ENCODE measurements at places on chromosomes 1 and 21. TPM values are rescaled to one million over a fixed set of nuclear protein-coding genes. Genes with fewer than 3 reads are reported as not detected.

PCAT6 gene
- 0.31 TPM for total RNA-seq

GRCh38 chr1:206761159-206761768 is 9.3 kb upstream of the IL19 start:
- no peaks in the 10 kb centered on the region for H3K4me1 ChIP-seq
- H3K36me3 ChIP-seq: no peaks in the 10 kb centered on the region
- no peaks in the 10 kb centered on the region for H3K27me3 ChIP-seq
- no peak overlapping the region for H3K27ac ChIP-seq
- DNase-seq: no peak

GRCh38 chr1:157170677-157171515 is 32.7 kb upstream of the ETV3 start:
- H3K27me3 ChIP-seq: no peaks in the 10 kb centered on the region
- no peak overlapping the region for H3K4me3 ChIP-seq
- H3K4me1 ChIP-seq: no peaks in the 10 kb centered on the region
- DNase-seq: no peak

CGN gene
- total RNA-seq: 40.0 TPM

- H3K27me3 ChIP-seq: no peaks in the 10 kb centered on the region
- H3K27ac ChIP-seq: no peak overlapping the region
- H3K4me1 ChIP-seq: peaks cover 2% of the 10 kb centered on the region
- H3K4me3 ChIP-seq: no peak overlapping the region
- H3K36me3 ChIP-seq: no peaks in the 10 kb centered on the region
Observed at GRCh38 chr1:33606272-33606671, 133.8 kb downstream of the ZSCAN20 start.

DNA sequence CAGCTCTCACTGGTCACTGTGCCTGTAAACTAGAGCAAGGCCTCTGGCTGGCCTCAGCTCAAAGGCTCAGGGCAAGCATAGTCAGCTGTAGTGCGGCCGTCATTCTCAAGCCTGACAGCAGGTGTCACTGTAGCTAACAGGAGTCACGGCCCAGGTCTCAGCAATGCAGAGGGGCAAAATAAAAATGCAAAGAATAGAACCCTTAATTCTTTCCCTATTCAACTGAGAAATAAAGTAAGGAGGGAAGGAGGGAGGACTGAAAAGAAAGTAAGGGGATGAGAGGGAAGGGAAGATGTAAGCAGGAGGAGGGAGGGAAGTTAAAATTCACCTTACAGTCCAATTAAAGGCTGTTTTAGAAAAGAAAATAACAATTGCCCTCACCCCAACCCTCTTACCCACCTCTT is 106.1 kb downstream of the KIAA0319L start:
- no peaks in the 10 kb centered on the region for H3K36me3 ChIP-seq
- no peak overlapping the region for H3K4me3 ChIP-seq
- peaks cover 61% of the 10 kb centered on the region for H3K4me1 ChIP-seq
- DNase-seq: peak; percentile 85
- no peak overlapping the region for H3K27ac ChIP-seq

DNA sequence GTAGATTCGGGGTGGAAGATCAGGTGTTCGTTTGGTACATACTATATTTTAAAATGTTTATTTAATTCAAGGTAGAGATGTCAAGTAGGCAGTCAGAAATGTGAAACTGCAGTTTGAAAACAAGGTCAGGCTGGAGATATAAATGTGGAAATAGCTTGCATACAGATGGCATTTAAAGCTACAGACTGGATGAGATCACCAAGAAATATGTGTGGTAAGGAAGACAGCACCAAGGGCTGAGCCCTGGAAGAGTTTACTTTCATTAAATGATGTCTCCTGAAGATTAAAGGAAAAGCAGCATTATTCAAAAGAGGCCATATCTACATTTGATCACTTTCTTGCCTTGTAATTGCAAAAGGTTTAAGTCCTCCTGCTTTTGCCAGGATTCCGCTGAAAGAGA is 271.3 kb downstream of the PTBP2 start:
- H3K4me3 ChIP-seq: no peak overlapping the region
- no peak overlapping the region for H3K27ac ChIP-seq
- no peaks in the 10 kb centered on the region for H3K4me1 ChIP-seq
- no peaks in the 10 kb centered on the region for H3K36me3 ChIP-seq

RNU1-3 gene
- 687 TPM for total RNA-seq

DNA sequence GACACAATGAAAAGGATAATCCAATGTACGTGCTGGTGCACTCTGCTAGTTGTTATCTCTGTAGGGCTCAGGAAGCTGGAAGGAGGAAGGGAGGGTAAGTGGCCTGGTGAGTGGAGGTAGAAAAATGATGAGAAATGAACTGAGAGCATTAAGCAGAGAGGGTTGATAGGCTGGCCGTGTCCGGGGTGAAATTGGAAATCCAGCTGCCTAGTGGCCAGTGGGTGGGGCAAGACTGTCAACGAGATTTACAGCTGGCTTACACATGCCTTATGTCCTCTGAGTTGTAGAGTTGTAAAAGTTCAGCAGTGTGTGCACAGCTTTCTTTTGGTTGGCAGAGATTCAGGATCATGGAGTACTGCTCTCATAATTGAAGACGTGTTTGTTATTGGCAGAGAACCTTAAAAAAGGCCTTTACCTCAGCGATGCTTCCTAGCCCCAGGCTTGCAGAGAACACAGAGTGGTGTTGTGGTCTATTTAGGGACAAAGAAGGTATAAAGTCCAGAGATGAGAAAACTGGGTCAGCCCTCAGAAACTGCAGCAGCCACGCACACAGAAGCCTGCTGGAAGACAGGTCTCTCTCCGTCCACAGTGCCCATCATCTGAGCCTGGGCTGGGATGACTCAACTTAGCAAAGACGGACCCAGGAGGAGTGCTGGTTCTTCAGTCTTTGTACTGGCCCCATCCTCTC is 132.4 kb downstream of the EDEM3 start:
- H3K4me3 ChIP-seq: no peak overlapping the region
- H3K27ac ChIP-seq: peak overlapping the region; percentile 22
- no peaks in the 10 kb centered on the region for H3K27me3 ChIP-seq
- DNase-seq: peak; percentile 19
- H3K36me3 ChIP-seq: no peaks in the 10 kb centered on the region
- H3K4me1 ChIP-seq: no peaks in the 10 kb centered on the region

GRCh38 chr1:211632808-211633523 is 42.5 kb downstream of the NEK2 start:
- H3K4me1 ChIP-seq: peaks cover 18% of the 10 kb centered on the region
- peak; percentile 76 for DNase-seq
- H3K27me3 ChIP-seq: no peaks in the 10 kb centered on the region
- no peaks in the 10 kb centered on the region for H3K36me3 ChIP-seq
- no peak overlapping the region for H3K4me3 ChIP-seq

- no peaks in the 10 kb centered on the region for H3K27me3 ChIP-seq
- H3K4me1 ChIP-seq: peaks cover 8% of the 10 kb centered on the region
- H3K27ac ChIP-seq: no peak overlapping the region
- H3K4me3 ChIP-seq: peak overlapping the region; percentile 80
- H3K36me3 ChIP-seq: no peaks in the 10 kb centered on the region
Observed at GRCh38 chr1:220878191-220879075, 810 bp upstream of the HLX start.

OPTC gene
- total RNA-seq: not detected

DNA sequence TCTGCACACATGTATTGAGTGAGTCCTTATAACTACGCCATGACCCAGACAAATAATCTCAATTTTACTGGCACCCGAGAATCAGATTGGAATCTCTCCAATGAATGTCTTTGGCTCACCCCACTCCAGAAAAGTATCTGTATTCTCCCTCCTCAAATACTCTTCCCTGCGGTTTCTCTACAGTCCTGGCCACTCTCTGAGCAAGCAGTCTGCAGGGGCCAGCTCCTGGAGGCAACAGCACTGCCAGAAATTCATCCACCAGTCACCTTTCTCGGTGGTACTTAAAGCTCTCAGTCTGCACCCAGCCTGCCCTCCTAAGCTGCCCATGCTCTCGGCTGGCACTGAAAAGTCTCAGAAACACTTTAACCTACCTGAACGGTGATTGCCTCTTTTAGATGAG is 16.1 kb upstream of the LYST start:
- no peaks in the 10 kb centered on the region for H3K27me3 ChIP-seq
- H3K4me1 ChIP-seq: no peaks in the 10 kb centered on the region
- no peak overlapping the region for H3K27ac ChIP-seq

ASTN1 gene
- 0.28 TPM for total RNA-seq

BMP8B gene
- 2.4 TPM for total RNA-seq

DNA sequence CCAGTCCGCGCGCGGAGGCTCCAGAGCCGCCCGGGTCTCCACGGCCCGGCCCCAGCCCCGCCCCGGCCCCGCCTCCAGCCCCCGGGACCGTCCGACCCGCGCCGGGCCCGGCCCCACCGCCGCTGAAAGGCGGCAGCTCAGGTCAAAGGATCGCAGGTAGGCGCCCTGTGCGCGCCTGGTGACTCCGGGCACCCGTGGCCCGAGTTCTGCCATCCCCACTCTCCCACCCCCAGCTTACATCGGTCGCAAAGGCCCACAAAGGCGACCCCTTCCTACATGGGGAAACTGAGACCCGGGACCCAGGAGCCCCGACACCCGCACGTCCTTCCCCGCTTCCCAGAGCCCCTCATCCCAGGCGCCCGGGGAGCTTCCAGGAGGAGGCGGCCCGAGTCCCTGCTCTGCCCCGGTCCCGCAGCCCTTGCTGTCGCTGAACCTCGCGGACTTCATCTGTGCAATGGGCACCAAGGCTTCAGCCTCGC is at the start of gene TMEM200B:
Gene TMEM200B (minus strand): TSS at position 17 of the 479 bp plus-strand sequence. CDS start 2,075 bp downstream, outside the sequence.
- no peak for DNase-seq
- peaks cover 8% of the 10 kb centered on the region for H3K27me3 ChIP-seq
- H3K4me3 ChIP-seq: peak within 1 kb of the TSS; percentile 54
- no peaks in the 10 kb centered on the region for H3K36me3 ChIP-seq
- peak within 1 kb of the TSS; percentile 59 for H3K27ac ChIP-seq
- peaks cover 7% of the 10 kb centered on the region for H3K4me1 ChIP-seq

GRCh38 chr1:210478820-210479219 is 150.1 kb downstream of the HHAT start:
- no peaks in the 10 kb centered on the region for H3K36me3 ChIP-seq
- H3K27me3 ChIP-seq: no peaks in the 10 kb centered on the region
- H3K4me3 ChIP-seq: no peak overlapping the region
- H3K4me1 ChIP-seq: no peaks in the 10 kb centered on the region
- no peak overlapping the region for H3K27ac ChIP-seq

GRCh38 chr1:248114890-248115289 is 19.9 kb downstream of the OR2L13 start:
- no peak overlapping the region for H3K4me3 ChIP-seq
- H3K27ac ChIP-seq: no peak overlapping the region
- no peaks in the 10 kb centered on the region for H3K27me3 ChIP-seq

SLC44A3 gene
- 24.9 TPM for total RNA-seq

ADIPOR1 gene
- 47.3 TPM for total RNA-seq

CFHR2 gene
- total RNA-seq: not detected

- peak overlapping the region; percentile 52 for H3K27ac ChIP-seq
- peak overlapping the region; percentile 16 for H3K4me3 ChIP-seq
- peak; percentile 63 for DNase-seq
- H3K27me3 ChIP-seq: no peaks in the 10 kb centered on the region
- H3K36me3 ChIP-seq: no peaks in the 10 kb centered on the region
Observed at GRCh38 chr1:217135569-217135915, 412.3 kb upstream of the ESRRG start.

GRCh38 chr1:151616505-151616849 is 4.6 kb downstream of the SNX27 start:
- no peaks in the 10 kb centered on the region for H3K27me3 ChIP-seq
- H3K4me1 ChIP-seq: peaks cover 44% of the 10 kb centered on the region
- H3K27ac ChIP-seq: no peak overlapping the region
- no peak overlapping the region for H3K4me3 ChIP-seq
- DNase-seq: no peak

GRCh38 chr1:26838474-26839338 is 12.2 kb downstream of the ZDHHC18 start:
- H3K4me3 ChIP-seq: no peak overlapping the region
- no peaks in the 10 kb centered on the region for H3K27me3 ChIP-seq
- H3K36me3 ChIP-seq: no peaks in the 10 kb centered on the region
- no peaks in the 10 kb centered on the region for H3K4me1 ChIP-seq
- H3K27ac ChIP-seq: no peak overlapping the region
- DNase-seq: no peak

KRTAP21-2 gene
- total RNA-seq: not detected

GRCh38 chr21:32203877-32204480 is 74.9 kb downstream of the MIS18A start:
- H3K36me3 ChIP-seq: no peaks in the 10 kb centered on the region
- no peaks in the 10 kb centered on the region for H3K4me1 ChIP-seq
- no peaks in the 10 kb centered on the region for H3K27me3 ChIP-seq
- DNase-seq: no peak
- no peak overlapping the region for H3K4me3 ChIP-seq
- no peak overlapping the region for H3K27ac ChIP-seq

DRAXIN gene
- total RNA-seq: 0.03 TPM

GRCh38 chr1:33060579-33061083 is 20.3 kb upstream of the AZIN2 start:
- no peaks in the 10 kb centered on the region for H3K4me1 ChIP-seq
- H3K27me3 ChIP-seq: no peaks in the 10 kb centered on the region
- H3K4me3 ChIP-seq: no peak overlapping the region
- no peaks in the 10 kb centered on the region for H3K36me3 ChIP-seq
- no peak overlapping the region for H3K27ac ChIP-seq

DNA sequence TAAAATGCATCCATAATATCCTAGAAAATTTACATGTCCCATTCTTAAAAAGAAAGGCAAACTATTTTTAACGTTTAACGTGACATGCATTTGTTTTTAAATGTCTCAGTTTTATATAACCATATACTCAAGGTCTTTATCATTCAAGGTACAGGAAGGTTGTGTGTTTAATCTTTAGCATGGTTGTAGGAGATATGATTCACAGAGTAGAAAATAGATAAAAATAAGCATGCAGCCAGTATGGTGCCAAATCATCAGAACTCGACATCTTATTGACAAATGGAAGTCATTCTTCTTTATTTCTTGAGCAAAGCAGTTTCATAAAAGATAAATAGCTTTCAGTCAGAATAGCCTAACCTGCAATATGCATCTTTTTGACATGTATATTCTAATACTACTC is 51.0 kb downstream of the SAMSN1 start:
- no peaks in the 10 kb centered on the region for H3K4me1 ChIP-seq
- H3K27ac ChIP-seq: no peak overlapping the region
- no peaks in the 10 kb centered on the region for H3K27me3 ChIP-seq
- H3K4me3 ChIP-seq: no peak overlapping the region
- DNase-seq: no peak

Data from pancreas (tissue), 10 donors.